ENCODE measurements at places on chromosomes 1 and 21.

DNA sequence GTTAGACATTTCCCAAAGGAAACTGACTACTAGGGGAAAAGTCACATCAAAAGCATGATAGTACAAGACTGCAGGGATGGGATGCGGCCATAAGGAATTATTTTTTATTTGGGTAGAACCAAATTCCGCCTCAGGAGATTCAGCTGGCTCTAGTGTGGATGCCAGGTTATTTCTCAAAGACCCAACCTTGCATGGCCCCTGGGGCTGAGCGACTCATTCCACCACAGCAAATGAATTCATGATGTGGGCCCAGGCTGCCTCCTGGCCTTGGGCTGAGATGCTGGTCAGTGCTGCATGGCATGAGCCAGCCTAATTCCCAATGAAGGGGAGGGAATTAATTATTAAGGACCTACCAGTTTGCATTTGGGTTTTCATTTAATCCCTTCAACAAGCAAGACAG, 11.8 kb downstream of the TMEM35B start:
- no peak for DNase-seq

DNA sequence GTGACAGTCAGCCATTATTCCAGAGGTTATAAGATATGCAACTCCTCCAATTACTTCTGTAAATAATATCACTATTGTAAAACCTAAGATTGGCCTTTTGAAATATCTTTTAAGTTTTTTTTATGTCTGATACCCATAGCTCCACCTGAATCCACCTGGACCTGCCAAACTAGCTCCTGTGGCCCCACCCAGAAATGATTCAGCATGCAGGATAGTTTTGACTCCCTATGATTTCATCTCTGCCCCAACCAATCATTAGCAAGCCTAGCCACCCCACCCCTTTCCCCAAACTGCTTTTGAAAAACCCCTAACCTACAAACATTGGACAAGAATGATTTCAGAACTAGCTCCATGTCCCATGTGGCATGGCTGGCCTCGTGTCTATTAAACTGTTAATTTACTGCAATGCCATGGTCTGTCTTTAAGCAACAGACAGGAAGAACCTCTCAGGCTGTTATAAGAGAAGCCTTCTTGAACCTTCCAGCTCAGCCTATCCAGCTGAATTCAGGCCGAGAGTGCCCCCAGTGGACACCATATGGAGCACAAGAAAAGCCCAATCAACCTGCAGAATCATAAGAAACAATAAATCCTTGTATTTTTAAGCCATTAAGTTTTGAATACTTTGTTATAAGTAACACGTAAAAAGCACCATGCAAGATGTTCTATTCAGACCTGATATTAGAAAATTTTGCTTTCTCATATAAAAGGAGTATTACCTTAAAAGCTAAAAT, 263.0 kb upstream of the ZRANB2 start:
- DNase-seq, result no peak

- no peak for DNase-seq
Measured at GRCh38 chr1:156901966-156902915, 8.7 kb downstream of the PEAR1 start.

DNA sequence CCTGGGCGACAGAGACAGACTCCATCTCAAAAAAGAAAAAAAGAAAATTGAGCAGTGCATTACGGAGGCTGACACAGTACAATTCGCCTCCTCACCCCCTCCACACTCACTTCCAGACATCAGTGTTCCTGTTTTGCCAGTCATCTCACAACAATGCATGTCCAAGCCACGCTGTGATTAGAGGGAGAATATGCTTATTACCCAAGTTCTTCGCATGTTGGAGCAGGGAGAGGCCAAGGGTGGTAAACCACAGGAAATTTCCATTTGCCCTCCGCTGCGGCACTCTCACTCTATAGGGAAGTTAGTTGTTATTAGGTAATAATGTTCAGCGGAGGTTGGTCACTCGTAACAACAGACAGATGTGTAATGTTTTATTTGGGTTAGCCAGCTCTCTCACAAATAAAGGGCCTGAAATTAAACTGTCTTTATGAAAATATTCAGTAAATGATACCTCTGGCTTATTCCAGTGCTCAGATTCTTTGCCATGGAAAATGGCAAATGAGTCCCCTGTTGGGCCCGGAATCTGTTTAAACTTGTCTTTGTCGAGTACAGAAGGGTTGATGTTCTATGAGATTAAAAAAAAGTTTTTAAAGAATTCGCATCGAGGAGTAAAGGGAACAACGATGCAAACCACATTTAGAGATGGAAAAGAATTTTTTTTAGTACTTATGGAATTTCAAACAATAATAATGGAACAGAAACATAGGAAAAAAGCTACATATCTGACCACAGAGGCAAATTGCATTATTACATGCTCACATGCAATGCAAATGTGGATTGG, 33.1 kb downstream of the KCNJ15 start:
- DNase-seq, result no peak

DNA sequence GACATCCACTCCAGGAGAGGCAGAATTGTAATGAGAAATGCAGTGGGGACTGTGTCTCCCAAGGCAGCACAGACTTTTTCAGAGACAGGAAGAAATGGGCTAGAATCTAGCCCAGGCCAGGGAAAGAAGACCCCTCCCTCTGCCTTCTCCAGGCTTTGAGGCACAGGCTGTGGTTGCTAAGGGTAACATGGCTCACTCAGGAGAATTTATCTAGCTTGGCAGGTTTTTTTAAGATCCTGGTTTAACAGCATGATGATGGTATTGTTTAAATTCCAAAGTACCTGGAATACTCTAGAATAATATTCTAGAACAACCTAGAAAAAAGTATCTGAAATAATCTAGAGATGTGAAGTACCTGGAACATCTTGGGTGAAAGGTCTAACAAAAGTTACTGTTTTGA, 125.6 kb downstream of the URB2 start:
- no peak for DNase-seq

All from NCI-H2107 (cell line).